Mucosa of descending colon (tissue), 3 donors: ENCODE measurements at places on chromosomes 11 and 22. TPM values are rescaled to one million over a fixed set of nuclear protein-coding genes. Genes with fewer than 3 reads are reported as not detected.

DNA sequence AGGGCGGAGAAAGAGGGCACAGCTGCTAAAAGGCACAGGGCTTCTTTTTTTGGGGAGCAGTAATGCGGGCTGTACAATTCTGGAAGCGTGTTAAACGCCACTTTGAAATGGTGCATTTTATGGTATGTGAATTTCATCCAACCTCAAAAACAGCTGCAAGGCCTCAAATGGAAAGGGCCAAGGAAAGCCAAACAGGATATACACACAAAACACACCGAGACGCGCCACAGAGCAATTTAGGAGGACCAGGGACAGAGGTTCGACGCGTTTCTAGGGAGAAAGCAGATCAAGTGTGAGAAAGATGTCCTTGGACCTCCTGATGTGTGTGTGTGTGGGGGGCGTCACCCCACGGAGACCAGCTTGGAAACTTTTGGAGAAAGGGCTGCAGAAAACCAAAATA is 31.1 kb downstream of the TSPAN4 start:
- no peak for DNase-seq

DNA sequence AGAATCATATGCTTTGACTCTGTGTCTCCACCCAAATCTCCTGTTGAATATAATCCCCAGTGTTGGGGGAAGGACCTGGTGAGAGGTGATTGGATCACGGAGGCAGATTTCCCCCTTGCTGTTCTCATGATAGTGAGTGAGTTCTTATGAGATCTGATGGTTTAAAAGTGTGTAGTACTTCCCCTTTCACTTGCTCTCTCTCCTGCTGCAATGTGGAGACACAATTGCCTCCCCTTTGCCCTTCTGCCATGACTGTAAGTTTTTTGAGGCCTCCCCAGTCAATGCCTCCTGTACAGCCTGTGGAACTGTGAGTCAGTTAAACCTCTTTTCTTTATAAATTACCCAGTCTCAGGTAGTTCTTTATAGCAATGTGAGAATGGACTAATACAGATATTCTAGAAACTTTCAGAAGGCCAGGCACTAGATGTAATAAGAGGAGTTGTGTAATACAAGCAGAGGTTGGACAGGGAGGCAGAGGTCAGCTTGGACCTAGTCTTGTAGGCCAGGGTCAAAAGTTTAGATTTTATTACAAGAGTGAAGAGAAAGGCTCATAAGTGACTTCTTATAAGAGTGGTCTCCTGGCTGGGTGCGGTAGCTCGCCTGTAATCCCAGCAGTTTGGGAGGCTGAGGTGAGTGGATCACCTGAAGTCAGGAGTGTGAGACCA is 9.3 kb upstream of the SERPING1 start:
- no peak for DNase-seq

DNA sequence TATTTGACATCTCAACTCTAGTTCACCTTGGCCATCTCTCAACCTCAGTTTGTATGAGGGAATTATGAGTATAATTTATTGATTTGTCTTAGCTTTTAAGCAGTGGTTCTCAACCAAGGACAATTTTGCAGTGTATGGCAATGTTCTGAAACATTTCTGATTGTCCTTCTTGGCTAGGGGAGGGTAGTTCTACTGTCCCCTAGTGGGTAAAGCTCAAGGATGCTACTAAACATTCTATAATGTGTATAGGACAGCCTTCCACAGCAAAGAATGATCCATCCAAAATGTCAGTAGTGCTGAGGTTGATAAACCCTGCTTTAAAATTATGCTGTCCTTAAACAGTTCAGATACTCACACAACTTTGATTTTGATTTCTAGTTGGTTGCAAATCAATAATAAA is 78.1 kb upstream of the ALKBH3 start:
- no peak for DNase-seq

DNA sequence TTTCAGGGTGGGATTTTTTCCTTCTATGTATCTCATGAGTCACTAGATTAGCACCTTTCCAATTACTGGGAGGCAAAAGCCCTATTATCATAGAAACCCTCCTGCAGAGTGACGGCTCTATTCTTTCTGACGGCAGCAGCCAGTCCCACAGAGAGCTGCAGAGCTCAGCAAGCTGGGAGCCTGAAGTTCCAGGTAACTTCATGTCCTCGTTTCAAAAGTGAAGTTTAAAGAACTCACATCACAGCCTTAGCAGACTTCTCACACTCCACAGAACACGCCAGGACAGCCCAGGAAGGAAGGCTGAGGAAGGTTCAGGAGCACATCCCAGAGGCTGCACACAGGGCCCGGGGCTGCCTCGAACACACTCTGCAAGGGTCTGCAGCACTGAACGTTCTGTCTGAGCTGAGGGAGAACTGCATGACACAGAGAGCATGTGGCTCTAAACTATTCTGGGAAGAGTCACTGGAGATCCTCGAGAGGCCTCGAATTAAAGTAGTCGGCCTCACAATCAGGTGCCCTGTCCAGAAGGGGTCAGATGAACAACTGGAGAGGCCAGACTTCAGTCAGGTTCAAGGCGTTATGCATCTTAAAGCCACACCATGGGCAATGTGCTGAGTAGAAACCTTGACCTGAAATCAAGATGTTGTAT is 104.2 kb upstream of the DRD2 start:
- DNase-seq = no peak

DNA sequence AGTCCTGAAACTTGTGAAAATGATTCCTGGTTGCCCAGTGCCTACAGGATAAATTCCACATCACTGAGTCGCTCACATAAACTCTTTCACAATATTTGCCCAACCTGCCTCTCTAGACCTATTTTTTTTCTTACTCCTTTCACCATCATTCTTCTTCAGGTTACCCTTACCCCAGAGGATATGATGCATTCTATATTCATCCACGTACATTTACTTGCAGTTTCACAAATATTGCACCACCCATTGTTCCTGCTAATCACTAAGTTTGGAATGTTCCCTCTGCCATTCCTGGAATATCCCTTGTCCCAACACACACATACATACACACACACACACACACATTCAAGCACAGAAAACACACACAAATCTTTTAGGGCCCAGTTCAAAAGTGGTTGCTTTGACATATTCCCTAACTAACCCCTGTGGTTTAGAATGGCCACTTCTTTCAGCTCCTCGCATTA is 379.5 kb downstream of the ETS1 start:
- DNase-seq = no peak

DNA sequence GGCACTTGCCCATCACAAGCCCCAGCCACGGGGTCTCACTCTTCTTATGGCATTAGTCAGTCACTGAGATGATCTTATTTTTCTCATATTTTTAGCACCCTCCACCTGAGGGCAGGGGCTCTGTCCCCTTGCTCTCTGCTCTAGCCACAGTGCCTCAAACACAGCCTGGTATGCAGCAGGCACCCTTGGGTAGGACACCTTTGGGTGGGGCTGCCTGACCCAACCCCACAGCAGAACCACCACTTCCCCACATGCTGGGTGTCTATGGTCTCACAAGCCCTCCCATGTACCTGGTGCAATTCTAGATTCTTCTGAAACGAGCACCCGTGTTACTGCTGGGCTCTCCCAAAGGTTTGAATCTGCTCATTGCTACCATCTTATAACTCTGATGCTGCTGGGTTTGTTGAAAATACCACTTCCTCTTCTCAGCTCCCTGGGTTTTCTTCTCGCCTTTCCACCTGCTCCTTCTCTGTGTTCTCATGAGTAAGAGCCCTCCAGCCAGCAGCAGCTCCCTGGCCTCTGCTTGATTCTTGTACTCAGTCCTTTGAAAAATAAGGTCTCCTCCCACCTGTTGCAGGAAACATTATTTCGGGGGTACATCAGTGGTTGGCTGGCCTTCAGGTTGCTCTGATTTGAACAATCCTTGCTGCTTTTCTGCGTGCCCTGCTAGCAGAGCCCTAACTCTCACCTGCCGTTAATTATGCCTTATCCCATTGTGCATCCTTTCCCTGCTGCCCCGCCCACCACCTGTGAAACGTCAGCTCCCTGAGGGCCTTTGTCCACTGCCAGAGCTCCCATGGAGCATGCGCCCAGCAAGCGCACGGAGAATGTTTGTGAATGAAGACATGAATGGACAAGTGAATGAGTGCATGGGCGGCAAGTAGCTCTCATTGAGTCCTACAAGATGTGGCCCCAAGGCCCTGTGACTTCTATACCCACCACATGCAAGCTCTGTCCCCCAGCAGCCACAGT is 1181.6 kb downstream of the TBC1D22A start:
- no peak for DNase-seq

- DNase-seq = no peak
These were observed 202.9 kb downstream of the MIAT start for GRCh38 chr22:26860301-26860700.

DNA sequence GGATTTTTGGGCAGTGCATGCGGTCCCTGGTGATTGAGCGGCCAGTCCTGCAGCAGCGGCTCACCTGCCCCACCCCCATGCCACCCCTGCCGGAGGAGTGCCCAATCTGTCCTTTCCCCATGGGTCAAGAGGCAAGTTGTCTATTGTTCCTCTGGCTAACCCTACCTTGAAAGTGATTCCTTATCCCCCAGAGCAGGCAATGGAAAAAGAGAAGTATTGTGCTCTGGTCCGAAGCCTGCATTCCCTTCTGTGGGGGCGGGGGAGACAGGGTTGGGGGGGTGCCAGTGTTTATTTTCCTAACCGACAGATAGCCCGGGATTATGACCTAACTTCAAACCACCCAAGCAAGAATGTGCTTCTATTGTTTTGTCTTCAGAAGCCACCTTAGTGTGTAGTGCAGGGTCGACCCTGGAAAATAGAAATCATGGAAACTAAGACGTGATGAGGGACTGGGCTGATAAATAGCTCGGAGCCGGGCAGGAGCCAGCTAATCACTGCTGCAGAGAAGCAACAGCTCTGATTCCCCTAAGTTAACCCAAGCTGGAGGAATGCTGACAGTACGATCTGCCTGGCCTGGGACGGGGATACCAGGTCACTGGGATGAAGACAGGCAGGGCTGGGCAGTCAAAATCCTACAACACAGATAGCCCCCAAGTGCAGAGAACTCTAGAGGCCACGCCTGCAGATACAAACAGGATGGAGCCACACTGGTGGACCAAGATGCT is 38.7 kb upstream of the ATXN10 start:
- no peak for DNase-seq

GRCh38 chr22:36548606-36549005 is 19.6 kb upstream of the EIF3D start:
- no peak for DNase-seq

DNA sequence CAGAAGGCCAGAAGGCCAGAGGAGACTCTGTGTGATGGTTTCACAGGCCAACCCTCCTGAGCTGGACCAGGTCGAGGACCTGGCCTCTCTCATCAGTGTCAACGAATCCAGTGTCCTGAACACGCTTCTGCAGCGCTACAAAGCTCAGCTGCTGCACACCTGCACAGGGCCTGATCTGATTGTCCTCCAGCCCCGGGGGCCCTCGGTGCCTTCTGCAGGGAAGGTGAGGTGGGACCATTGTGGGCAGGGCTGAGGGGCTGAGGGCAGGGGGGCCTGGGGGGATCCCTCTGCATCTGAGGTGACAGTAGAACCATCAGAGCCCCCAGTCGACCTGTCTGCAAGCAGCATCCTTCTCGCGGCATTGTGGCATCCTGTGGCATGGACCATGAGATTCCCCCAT is 30.3 kb downstream of the MYO18B start:
- no peak for DNase-seq

DNA sequence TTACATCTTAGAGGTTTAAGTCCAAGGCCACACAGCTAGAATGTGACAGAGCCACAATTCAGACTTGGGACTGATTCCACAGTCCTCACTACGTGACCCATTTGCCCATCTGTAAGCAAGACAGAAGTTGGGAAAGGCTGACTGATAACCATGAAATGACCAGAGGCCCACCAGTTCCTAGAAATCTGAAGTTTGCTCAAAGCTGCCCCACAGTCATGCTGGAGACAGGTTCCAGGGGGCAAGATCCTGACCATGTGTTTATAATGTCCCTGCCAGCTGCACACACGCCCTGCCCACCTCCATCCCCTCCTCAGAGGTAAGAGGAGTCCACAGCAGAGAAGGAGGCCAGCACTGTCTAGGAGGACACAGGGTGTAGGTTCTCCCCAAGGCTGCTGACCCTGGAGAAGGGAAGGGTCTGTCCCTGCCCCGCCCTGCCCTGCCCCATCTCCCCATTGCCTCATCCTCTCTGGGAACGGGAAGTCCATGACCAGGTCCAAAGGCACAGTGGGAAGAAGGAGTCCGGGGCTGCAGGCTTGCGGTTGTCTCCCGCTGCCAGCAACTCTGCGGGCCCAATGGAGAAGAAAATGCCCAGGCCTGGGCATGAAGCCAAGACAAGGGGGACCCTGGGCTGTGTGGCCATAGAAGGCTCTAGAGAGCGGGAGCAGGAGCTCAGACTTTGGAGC is 11.9 kb upstream of the OAF start:
- DNase-seq = no peak

DNA sequence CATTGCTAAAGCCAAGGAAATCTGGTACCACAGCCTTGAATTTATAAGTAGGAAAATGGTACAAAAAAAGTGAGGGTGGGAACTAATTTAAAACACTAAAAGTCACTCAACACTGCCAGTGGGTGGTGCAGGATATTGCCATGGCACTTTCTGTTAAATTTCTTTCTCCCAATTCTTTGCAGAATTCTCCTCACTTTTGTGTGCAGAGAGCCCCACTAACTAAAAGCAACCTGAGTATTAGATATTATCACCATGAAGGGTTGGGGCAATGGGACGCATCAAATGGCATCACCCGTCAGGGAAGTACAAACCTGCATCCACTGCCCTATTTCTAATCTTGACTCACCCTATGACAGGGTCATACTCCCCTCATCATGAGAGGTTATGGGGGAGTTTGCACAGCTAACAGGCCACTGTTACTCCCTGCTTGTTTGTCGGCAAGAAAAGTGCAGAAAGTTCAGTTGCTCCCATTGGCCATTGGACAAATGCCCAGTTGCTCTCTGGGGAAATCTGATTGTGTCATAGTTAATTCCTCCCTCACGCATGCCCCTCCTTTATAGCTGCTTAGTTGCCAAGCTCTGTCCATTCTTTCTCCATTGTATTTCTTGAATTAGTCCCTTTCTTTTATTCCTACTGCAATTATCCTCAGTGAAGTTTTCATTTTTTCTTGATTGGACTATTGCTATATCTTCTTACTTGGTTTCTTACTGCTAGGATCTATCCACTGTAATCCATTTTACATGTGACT is 93.8 kb upstream of the BLID start:
- DNase-seq = peak; percentile 38

The TUB gene
- total RNA-seq = 1.8 TPM

The WEE1 gene
- 18.0 TPM for total RNA-seq

The OLFML1 gene
- total RNA-seq = 2.1 TPM
